Stimulated activated CD8-positive, alpha-beta memory T cell treated with anti-CD3 and anti-CD28 coated beads, Interleukin-2, amount 100 ng/mL, for 1 hour (primary cell): ENCODE measurements at places on chromosomes 11 and 22.

GRCh38 chr22:36399472-36399778 is 11.7 kb upstream of the MYH9 start:
- no peak for DNase-seq

DNA sequence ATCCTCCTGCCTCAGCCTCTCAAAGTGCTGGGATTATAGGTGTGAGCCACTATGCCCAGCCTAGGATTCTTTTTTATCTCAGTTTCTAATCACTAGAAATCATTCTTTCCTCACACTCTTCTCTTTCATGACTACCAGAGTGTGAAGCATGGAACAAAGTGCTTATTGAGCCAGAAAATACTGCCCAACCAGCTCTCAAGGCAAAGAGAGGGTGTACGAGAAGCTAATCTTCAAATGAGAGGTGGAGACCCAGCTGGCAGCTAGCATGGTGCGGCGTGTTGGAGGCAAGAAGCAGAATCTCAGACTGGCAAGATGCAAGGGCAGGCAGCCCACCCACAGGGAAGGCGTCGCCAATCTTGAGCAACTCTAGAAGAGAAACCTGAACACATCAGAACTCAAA is 41.1 kb upstream of the ME3 start:
- DNase-seq, result no peak

DNA sequence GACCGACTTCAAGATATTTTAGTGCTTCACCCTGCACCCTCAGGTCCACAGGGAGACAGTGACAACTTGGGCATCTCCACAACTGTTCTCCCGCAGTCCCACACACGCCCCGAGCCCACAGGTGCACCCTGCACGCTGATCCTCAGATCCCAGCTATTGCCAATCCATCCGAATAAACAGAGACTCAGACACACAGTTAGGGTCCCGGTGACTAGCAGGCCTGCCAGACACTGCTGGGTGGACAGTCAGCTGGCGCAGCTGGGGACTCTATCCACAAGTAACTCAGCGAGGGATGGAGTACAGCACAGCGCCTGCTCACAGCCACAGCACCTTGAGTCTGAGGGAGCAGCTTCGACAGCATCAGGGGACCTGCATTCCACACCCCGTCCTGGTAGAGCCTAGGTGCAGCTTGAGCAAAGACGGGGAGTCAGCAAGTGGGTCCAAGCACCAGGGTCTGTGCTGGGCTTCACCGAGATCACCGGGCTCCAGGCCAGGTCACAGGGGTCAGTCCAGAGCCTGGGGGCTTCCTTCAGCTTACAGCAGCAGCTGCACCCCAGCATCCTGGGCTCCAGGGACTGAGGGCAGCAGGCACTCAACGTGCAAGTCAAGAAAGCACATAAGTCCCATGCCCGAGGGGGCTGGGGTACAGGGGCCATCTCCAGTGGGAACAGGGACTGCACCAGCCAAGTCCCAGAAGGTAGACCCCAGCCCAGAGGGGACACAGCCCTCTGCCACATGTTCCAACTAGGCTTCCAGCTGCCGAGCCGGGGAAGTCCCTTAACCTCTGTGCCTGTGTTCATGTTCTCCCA is 7.6 kb downstream of the RPL3 start:
- no peak for DNase-seq

GRCh38 chr22:39723899-39724351 is 153.4 kb downstream of the CACNA1I start:
- DNase-seq, result no peak

GRCh38 chr11:127471662-127472061 is 471.1 kb upstream of the KIRREL3 start:
- no peak for DNase-seq

DNA sequence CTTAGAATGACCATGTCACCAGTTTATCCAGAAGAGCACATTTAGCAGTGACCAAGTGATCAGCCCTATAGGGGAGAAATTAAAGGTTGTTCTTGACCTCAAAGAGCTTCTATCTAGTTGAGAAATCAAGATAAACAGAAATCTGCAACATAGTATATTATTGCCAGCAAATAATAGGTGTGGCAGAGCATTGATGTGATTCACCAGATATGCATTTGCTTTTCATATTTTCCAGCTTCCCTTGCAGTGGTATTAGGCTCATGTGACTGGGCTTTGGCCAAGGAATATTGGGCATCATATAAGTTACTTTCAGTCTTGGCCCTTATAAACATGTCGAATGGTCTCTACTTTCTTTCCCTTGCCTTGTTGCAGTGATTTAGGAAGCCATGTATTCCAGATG is 34.5 kb downstream of the COMMD9 start:
- DNase-seq, result no peak

DNA sequence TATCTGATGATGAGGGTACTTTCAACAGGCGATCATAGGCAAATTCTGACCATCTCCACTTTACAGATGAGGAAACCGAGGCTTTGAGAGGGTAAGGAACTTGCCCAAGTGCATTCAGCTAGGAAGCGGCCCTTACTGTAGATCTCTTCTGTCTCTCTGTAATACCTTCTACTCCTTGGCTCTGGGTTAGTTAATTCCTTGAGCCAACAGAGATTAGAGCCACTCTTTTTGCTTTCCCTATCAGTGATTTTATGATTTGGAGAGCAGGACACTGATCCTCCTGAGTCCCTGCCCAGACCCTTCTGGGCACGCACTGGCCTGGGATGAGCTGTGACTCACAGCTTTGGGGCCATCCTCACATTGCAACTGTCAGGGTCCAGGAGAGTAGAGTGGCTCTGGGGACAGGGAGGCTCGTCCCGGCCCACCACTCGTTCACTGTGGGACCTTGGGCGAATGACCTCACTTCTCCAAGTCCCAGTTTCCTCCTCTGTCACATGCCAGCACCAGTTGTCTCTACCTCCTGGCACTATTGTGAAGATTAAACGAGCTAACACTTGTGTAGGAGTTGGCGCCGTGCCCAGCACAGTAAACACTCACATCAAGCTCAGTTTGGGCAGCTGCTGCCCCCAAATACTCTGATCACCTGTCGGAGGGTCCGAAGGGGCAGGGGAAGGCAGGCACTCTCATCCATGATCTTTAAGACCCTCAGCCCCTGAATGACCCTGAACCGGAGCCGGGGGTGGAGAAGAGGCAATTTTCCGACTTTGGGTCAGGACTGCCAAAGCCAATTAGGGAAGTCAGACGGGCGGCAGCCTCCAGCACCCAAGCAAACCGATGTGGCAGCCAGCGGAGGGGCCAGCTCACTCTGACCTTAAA is 235.0 kb downstream of the MIAT start:
- no peak for DNase-seq

DNA sequence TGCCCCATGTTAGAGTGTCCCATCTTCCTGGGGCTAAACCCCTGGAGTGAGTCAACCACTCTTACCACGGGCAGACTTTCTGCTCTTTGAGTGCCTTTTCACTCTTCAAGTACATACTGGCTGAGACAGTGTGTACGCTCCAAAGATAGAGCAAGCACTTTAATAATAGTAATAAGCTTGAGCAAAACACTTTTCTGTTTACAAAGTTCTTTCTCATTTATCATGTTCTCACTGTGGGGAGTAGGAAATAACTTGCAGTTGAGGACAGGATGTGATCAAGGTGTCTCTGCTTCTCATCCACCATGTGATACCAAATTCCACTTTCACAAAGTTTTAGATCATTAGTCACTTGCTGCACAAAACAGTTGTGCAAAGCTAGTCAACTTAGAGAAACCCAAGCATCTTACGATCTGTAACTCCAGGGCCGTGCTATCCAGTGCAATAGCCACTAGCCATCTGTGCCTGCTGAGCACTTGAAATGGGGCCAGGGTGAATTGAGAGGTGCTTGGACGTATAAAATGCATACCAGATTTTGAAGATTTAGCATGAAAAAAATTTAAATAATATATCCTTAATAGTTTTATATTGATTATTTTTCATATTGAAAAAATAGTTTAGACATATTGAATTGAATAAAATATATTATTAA is 135.3 kb downstream of the KIF18A start:
- no peak for DNase-seq

- no peak for DNase-seq
Observed at GRCh38 chr11:111320728-111321568, 22.6 kb downstream of the POU2AF3 start.

DNA sequence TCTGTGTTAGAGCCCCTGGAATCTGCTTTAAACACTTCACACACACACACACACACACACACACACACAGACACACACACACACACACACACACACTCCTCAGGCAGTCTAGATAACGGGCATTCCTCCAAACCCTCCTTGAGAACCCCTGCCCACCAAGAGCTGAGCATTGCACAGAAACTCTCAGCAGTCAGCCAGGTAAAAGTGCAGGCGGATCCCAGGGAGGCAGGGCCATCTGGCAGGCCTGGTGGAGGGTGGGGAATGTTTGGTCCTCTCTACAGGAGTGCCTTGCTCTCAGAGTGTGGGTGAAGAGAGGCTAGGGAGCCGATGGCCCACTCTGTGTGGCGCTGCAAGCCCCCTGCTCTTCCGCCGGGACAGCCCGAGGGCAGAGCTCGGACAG is 190.2 kb downstream of the BUD13 start:
- no peak for DNase-seq

- no peak for DNase-seq
Observed at GRCh38 chr11:121300972-121301699, 8.6 kb downstream of the SC5D start.

GRCh38 chr11:133742353-133742752 is 103.0 kb downstream of the SPATA19 start:
- DNase-seq, result no peak

DNA sequence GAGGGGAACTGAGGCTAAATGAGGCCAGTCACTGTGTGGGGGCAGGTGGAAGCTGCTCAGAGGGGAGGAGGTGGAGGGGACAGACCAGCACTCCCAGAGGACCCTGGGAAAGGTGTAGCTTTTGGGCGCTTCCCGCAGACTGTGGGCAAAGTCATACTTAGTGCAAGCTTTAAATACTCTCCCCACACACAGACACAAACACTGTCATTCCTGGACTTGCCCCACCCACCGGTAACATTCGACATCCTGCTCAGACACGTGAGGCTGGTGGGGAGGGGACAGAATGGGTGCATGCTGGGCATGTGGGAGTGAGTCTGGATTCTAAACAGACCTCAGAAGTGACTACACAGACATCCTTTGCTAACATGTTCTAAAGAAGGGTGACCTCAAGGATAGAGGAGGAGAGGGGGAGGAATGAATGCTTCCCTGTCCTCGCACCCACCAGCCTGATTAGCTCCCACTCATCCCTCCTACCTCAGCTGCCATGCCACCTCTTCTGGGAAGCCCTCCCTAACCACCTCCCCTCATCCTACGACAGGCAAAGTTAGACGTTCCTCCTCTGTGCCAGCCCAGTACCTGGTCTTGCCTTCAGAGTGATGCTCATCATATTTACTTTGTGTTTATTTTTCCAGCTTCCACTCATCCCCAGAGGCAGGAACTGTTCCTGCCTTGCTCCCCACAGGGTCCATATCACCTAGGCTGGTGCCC is 22.2 kb downstream of the TSKU start:
- DNase-seq, result no peak

DNA sequence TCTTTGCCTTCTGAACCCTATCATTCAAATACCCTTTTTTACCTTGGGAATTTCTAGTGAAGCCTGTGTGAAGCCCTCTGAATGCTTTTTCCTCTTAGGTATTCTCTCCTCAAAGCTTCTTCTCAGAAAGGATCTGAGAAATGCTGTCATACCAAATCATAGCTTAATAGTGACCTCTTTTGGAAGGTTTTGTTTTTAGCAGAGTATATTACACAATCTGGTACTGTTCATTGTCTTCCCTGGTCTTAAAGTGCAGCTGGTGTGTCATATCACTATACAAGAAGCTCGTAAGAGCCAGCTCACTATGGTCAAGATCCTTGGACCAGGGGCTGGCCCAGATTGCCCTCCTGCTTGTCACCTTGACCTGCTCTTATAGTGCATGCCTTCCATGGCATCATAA is 204.4 kb upstream of the ANO5 start:
- DNase-seq, result no peak

- DNase-seq, result no peak
Observed at GRCh38 chr11:57167125-57167846, 14.5 kb upstream of the LRRC55 start.

DNA sequence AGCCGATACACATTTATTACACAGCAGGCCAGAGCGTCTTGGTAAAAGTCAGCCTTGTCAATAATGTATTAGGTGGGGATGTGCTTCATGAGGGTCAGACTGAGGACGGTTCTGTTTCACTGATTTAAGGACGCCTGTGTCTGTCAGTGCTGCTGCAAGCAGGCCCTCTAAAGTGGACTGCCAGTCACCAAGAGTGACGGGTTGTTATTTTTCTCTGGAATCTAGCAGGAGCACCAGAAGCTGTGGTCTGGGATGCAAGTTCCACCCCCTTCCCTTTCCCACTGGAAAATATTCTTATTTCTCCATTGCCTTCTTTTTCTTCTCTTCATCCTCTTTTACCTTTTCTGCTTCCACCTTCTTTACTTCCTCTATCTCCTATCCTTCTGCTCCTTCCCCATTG is 191.2 kb upstream of the NCAM1 start:
- no peak for DNase-seq

DNA sequence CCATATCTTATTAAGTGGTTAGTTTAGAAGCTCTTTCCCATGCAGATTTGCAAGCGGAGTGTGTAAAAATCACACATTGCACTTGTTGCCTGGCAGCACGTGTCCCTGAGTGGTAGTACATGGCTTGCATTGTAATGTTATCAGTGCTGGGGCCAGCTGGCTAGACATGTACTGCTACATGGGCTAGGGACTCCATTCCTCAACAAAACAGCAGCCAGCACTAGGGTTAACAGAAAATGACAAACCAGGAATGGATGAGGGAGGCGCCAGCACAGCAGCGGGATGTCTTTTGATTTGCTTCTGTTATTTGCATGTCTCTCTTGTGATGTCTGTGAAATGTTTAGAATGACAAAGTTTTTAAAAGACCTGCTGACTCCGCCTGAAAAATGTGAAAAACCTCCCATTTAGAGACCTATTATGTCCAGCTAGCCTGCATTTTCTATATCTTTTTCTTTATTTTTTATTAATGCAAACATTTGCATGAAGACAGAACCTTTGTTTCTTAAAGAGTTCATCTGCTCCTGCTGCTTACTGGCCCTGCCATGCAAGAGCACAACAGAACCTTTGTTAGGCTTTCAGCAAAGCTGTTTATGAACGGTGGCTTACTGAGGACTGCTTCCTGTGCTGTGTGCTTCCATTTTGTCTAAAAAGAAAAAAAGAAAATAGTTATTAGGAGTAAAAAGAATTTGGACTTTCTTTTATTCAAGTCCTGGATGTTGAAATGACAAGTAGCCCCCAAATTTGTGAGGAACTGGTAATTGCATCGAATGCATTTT is 40.7 kb downstream of the CSTPP1 start:
- DNase-seq, result no peak

DNA sequence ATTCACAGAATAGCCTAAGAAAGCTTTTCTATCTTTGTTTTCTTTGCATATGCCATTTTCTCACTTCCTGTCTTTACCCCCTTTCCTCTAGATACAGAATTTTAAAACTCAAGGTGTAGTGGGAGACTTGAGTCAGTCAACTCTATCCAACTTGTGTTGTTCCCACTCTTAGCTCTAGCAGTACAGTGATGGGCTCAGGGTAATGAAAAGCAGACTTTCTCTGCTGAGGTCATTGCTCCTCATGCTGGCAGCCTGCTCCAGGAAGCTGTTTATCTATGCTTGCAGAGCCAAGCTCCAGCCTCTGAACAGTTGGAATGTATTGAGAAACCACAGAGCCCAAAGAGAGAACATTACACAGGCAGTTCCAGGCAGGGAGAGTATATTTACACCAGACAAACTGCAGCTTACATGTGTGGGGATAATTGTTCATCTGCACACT is 68.1 kb downstream of the CSTPP1 start:
- DNase-seq, result no peak

- DNase-seq, result no peak
Observed at GRCh38 chr11:32905028-32905667, 12.5 kb downstream of the QSER1 start.

- no peak for DNase-seq
Observed at GRCh38 chr11:84476581-84476980, 1150.6 kb downstream of the DLG2 start.
